Airway epithelial cell (primary cell): ENCODE measurements at places on chromosomes 16 and 17. TPM values are rescaled to one million over a fixed set of nuclear protein-coding genes. Genes with fewer than 3 reads are reported as not detected.

Gene ZKSCAN2
- 1.4 and 3.0 TPM in 2 replicates for total RNA-seq

Gene SPN
- total RNA-seq: not detected in 2 replicates

Gene SYNGR3
- total RNA-seq: 2.1 and 5.4 TPM in 2 replicates

Gene KRT40
- 0.07 TPM in 1 of 2 replicates, not detected in the other for total RNA-seq

Gene CRYBA1
- not detected in 2 replicates for total RNA-seq

Gene GPR139
- total RNA-seq: not detected in 2 replicates

Gene PRR11
- 43.5 and 147 TPM in 2 replicates for total RNA-seq

Gene TBC1D3E
- not detected in 2 replicates for total RNA-seq

Gene MYH13
- total RNA-seq: not detected in 2 replicates

Gene FBXW10
- total RNA-seq: 0.09 TPM in 1 of 2 replicates, not detected in the other

Gene DOC2B
- total RNA-seq: 0.09 and 0.35 TPM in 2 replicates

Gene OR1D5
- total RNA-seq: not detected in 2 replicates

Gene IL21R
- total RNA-seq: 0.28 and 0.42 TPM in 2 replicates

Gene SLC16A5
- total RNA-seq: 8.5 and 13.2 TPM in 2 replicates

Gene PNMT
- not detected in 2 replicates for total RNA-seq

Gene CFAP97D1
- not detected in 2 replicates for total RNA-seq

Gene DRC7
- not detected in 2 replicates for total RNA-seq

Gene RMI2
- 12.3 TPM in 2 replicates for total RNA-seq

Gene HEATR9
- total RNA-seq: not detected in 2 replicates

Gene NRN1L
- total RNA-seq: 0.60 TPM in 1 of 2 replicates, not detected in the other

Gene DOC2A
- total RNA-seq: 0.71 TPM in 1 of 2 replicates, not detected in the other

Gene LDAF1
- 100 and 113 TPM in 2 replicates for total RNA-seq

Gene CACNG3
- not detected in 2 replicates for total RNA-seq

Gene ACSF3
- 24.3 and 36.7 TPM in 2 replicates for total RNA-seq

Gene COPRS
- 63.8 and 68.0 TPM in 2 replicates for total RNA-seq

Gene DNAAF1
- not detected in 2 replicates for total RNA-seq

Gene NPIPA1
- total RNA-seq: 11.8 and 22.4 TPM in 2 replicates

Gene KRT32
- total RNA-seq: 0.21 TPM in 1 of 2 replicates, not detected in the other
